A549 treated with CpdA at 1 μM for 4 hours (cell line): ENCODE measurements at places on chromosomes 11 and 22. TPM values are rescaled to one million over a fixed set of nuclear protein-coding genes. Genes with fewer than 3 reads are reported as not detected.

The CSNK2A3 gene
- 1.4 to 1.8 TPM (median 1.5 TPM) in 5 replicates for total RNA-seq

The ASCL2 gene
- 0.03 to 0.07 TPM in 2 of 5 replicates, not detected in the others for total RNA-seq

The YAP1 gene
- 40.7 to 52.2 TPM (median 52.1 TPM) in 5 replicates for total RNA-seq

The TLCD5 gene
- 5.5 to 8.1 TPM (median 7.3 TPM) in 5 replicates for total RNA-seq

The TUB gene
- total RNA-seq, result 5.7 to 8.6 TPM (median 7.9 TPM) in 5 replicates

The KRTAP5-11 gene
- not detected in 5 replicates for total RNA-seq

The GRAP2 gene
- total RNA-seq, result not detected in 5 replicates

The MUC5B gene
- 3.0 to 4.9 TPM (median 3.7 TPM) in 5 replicates for total RNA-seq

The C22orf42 gene
- not detected in 5 replicates for total RNA-seq

The ARHGAP32 gene
- 3.3 to 4.4 TPM (median 3.8 TPM) in 5 replicates for total RNA-seq

The AMPD3 gene
- 7.8 to 10.1 TPM (median 8.8 TPM) in 5 replicates for total RNA-seq

The DLG2 gene
- 0.28 to 0.60 TPM (median 0.33 TPM) in 5 replicates for total RNA-seq
